ENCODE measurements at places on chromosomes 1 and 21.

DNA sequence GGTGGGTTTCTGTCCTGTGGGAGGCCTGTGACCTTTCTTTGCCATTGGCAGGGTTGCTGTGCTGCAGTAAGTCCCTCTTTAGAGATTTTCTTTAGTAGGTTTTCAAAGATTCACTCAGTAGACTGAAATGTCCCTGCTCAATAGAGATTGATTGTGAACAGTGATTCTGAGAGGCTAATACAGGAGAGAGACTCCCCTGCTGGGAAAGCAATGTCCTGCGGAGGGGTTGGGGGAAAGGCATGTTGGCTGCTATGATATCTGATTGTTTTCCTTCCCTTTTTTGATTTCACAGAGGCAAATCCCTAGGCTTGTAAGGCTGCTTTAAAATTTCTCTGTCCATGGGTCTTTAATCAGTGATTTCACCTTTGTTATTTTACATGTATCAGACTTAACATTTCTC, 589.9 kb downstream of the ADGRL2 start:
- no peak for DNase-seq

DNA sequence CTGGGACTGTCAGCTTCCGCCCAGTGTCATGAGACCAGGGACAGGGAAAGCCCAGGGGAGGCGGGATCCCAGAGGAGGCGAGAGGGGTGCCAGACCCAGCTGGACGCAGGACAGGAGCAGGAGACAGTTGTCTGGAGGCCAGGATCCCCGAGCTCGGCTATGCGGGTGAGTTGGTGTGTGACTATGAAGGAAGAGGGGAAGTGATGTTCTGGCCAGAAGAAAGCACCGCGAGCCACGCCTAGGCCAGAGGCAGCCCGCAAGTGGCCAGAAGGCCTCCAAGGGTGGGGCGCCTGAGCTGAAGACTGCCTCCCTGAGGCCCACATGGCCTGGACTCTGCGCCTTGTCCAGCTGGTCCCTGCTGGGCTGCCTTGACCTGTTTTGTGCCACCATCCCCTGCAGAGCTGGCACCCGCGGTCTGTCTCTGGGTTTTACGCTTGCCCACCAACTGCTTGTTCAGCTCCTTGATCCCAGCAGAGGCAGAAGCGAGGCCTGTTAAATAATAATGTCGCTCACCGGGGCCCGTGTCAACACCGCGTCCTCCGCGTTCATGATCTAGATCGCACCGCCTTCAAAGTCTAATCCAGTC, 85.2 kb upstream of the ACTL8 start:
- no peak for DNase-seq

DNA sequence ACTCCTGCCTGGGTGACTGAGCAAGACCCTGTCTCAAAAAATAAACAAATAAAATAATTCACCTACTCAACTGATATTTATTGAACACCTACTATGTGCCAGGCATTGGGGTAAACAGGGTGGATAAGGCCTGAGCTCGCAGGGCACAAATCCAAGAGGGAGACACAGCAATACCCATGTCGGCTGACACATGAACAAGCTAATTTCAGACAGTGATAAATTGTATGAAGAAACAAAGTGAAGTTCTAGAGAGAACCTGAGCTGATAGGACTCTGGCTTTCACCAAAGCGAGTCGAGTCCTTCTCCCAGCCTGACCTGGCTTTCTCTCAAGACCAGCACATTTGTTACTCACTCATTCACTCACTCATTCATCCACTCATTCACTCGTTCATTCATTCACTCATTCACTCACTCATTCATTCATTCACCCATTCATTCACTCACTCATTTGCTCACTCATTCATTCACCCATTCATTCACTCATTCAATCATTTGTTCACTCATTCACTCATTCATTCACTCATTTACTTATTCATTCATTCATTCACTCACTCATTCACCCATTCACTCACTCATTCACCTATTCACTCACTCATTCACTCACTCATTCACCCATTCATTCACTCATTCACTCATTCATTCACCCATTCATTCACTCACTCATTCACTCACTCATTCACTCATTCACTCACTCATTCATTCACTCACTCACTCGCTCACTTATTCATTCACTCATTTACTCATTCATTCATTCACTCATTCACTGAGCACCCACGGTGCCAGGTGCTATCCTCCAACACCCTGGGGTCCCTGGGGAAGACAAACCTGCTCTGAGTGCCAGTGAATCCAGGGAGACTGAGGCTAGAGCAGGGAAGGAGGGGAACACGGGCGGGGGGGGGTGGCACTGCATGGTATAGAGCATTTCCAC, 37.4 kb upstream of the CASZ1 start:
- no peak for DNase-seq

DNA sequence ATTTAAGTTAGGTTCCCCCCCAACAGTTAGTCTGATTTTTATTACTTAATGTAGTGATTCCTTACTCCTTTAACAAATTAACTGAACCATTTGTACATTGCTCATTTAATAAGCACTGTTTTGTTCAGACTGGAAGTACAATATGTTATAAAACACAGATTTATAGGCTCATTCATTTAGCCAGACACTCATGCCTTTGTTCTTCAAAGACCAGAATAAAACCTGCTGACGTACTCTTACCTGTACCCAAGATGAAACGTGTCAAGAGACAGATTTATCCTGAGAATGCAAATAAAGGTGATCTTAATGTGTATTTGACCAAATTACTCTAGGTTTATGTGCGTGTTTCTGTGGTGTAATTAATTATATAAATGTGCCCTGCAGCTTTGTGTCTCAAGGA, 92.8 kb downstream of the INTS7 start:
- DNase-seq = no peak

DNA sequence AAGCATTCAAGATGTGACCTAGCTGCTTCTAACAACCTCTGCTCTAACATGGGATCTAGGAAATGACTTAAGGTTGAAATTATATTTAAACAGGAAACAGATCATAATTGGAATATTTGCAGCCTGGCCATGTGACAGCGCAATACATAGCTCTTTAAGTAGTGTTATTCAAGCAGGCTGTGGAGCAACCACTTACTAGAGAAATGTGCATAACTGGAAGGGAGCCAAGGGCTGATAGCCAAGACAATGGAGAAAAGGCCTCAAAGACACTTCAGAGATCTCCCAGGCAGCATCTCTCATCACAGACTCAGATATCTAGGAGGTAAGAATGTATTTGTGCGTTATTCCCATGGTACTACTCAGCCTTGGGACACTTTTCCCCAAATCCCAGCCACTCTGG, 823.0 kb upstream of the PRMT6 start:
- DNase-seq = no peak

DNA sequence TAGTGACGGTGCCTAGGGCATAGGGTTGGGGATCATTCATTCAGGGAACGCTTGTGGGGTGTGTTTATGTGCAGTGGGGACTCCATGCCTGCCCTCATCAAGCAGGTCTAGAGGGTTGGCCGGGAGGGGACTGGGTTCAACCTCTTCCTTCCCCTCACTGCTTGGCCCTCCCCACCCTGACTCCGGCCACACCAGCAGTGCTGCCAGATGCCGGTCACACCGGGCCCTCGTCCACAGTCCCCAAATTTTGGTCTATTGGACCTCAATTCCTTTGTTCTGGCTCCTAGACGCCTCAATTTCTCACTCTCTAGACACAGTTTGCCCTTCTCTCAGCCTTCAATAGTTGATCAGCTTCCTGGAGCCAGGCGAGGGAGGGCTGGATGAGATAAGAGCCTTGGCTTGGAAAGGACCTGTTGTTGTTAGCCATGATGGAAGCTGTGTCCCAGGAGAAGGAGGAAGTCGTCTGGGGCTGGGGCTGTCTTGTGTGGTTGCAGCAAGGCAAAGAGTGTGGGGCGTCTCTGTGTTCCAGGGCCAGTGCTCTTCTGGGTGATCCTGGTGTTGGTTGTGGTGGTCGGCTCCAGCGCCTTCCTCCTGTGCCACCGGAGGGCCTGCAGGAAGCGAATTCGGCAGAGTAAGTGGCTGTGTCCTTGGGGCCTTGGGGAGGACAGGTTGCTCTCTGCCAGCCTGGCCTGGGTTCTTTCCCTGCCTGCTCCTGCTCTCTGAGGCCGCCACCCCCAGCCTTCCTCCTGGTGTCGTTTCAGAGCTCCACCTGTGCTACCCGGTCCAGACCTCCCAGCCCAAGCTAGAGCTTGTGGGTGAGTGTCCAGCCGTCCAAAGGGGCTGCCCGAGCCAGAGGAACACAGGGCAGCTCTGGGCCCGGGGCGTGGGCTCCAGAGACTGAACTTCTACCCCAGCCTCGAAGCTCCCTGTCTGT, 41.1 kb upstream of the TNFRSF1B start:
- DNase-seq = no peak

DNA sequence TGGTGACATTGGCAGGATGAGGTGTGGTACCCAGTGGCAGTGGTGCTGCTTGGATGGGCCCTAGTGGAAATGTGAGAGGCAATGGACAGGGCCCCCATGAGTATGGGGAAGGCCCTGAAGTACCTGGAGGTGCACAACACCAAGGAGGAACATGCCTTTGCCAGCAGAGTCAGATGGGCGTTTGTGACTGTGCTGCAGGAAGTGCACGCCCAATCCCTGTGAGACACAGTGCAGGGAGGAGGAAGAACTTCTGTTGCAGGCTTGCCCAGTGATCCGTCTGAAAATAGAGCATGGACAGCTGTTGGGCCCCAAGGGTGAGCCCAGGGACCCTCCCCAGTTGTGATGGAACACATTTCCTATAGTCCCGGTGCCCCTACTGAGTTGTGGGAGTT, 42.7 kb downstream of the GJA5 start:
- no peak for DNase-seq

GRCh38 chr1:160539990-160540858, 17.2 kb upstream of the SLAMF6 start:
- DNase-seq = no peak

GRCh38 chr1:177219554-177220458, 49.0 kb downstream of the BRINP2 start:
- no peak for DNase-seq

DNA sequence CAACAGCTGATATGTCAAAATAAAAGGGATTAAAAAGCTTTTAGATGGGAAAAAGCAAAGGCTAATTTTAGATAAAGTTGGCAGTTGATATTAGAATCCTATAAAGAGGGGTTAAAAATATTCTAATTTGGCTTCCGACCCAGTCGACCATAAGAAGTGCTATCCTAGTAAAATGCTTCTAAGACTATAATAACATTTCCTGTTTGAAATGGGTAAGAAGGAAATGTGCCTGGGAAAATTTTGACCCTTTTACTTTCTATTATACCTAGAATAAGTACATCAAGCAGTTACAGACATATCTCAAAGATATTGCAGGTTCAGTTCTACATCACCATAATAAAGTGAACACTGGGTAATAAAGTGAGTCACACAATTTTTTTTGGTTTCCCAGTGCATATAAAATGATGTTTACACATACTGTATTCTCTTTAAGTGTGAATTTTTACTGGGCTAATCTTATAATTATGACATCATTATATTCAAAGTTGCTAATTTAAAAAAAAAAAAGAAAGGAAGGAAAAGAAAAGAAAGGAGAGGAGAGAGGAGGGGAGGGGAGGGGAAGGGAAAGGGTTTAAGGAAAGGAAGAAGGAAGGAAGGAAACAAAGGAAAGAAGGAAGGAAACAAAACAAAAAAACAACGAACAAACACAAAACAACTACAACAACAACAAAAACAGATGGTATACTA, 308.2 kb upstream of the NR5A2 start:
- DNase-seq = no peak

- no peak for DNase-seq
These were observed 53.1 kb downstream of the DIPK1A start for GRCh38 chr1:92907949-92908684.

DNA sequence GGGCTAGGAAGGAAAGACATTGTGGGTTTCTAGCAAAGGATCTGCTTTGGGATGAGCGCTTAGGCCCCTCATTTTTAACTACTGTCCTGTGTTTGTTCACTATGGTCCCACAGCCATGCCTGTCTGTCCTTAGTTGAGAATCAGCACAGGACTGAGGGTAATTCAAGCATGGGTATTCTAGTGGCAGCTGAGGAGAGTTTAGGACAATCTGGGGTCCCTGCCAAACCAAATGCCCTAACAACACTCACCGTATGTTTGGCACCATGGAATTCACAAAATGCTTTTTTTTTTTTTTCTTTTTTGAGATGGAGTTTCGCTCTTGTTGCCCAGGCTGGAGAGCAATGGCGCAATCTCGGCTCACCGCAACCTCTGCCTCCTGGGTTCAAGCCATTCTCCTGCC, 10.4 kb downstream of the ARHGEF11 start:
- peak; percentile 68 for DNase-seq

DNA sequence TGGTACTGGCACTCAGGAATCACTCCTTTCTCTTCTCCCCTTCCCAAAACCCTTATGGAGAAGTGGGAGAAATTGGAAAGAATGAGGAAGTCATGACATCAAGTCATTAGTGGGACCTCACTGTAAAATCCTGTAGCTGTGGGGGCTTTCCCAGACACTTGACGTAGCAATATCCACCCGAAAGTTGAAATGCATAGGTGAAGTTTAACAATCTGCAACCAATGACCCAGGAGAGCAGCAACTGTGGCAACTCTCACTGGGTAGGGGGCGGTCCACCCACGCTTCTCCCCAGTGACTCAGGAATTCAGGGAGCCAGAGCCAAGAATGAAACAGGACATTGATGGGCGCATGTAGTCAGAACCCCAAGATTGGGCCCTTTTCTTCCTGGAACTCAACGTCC, 27.0 kb downstream of the ABCA4 start:
- peak; percentile 47 for DNase-seq

Data from thyroid gland (tissue), 4 donors.